MG63 (cell line): ENCODE measurements at places on chromosomes 3 and 15. TPM values are rescaled to one million over a fixed set of nuclear protein-coding genes. Genes with fewer than 3 reads are reported as not detected.

ROPN1 gene
- not detected in 2 replicates for total RNA-seq

GPR62 gene
- not detected in 2 replicates for total RNA-seq

SCAANT1 gene
- total RNA-seq, result not detected in 2 replicates

CPEB1 gene
- 14.1 and 32.7 TPM in 2 replicates for total RNA-seq

SLC28A2 gene
- total RNA-seq, result not detected in 2 replicates

OR4M2 gene
- not detected in 2 replicates for total RNA-seq

DAZL gene
- not detected in 2 replicates for total RNA-seq

TOPBP1 gene
- total RNA-seq, result 52.2 and 64.0 TPM in 2 replicates

IGSF10 gene
- total RNA-seq, result 0.10 TPM in 1 of 2 replicates, not detected in the other

TFRC gene
- 49.9 and 59.5 TPM in 2 replicates for total RNA-seq

WDR82 gene
- total RNA-seq, result 27.6 and 40.0 TPM in 2 replicates

ARGFX gene
- not detected in 2 replicates for total RNA-seq

LRIG1 gene
- total RNA-seq, result 8.4 and 9.3 TPM in 2 replicates

SCG5 gene
- not detected in 2 replicates for total RNA-seq

SIDT1 gene
- not detected in 2 replicates for total RNA-seq

CFAP91 gene
- 0.47 and 1.1 TPM in 2 replicates for total RNA-seq

PLA2G4D gene
- not detected in 2 replicates for total RNA-seq

PHLDB2 gene
- 53.5 and 65.4 TPM in 2 replicates for total RNA-seq

CCR2 gene
- total RNA-seq, result not detected in 2 replicates

TM4SF1 gene
- 408 and 422 TPM in 2 replicates for total RNA-seq

MASP1 gene
- total RNA-seq, result 96.8 and 119 TPM in 2 replicates

LXN gene
- not detected in 2 replicates for total RNA-seq

GP5 gene
- not detected in 2 replicates for total RNA-seq

GOLGA8J gene
- total RNA-seq, result 0.07 TPM in 1 of 2 replicates, not detected in the other
